ENCODE measurements at places on chromosomes 5 and 9.

GRCh38 chr9:95140821-95141220 is 176.7 kb downstream of the FANCC start:
- DNase-seq: no peak
- H3K36me3 ChIP-seq: no peaks in the 10 kb centered on the region
- H3K4me1 ChIP-seq: peaks cover 4% of the 10 kb centered on the region
- no peak overlapping the region for H3K27ac ChIP-seq

DNA sequence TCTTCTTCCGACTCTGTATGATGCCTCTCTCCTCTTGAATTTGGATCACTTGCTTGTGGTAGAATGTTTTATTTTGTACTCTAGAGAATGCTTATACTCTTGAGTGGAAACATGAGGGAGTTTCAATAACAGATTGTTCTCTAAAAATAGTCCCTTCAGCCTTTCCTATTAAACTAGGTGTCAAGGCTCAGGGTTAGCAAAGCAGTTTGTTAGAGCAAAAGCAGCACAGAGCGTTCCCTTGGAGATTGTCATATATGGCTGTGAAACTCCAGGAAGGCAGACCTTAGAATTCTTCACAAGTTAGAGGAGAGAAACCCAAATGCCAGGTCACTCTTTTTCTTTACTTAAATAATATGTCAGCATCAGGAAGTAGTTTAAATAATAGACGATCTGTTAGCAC is 33.0 kb downstream of the MAMDC2 start:
- H3K36me3 ChIP-seq: no peaks in the 10 kb centered on the region
- H3K4me3 ChIP-seq: no peak overlapping the region
- DNase-seq: no peak
- no peaks in the 10 kb centered on the region for H3K4me1 ChIP-seq

- DNase-seq: no peak
- H3K36me3 ChIP-seq: no peaks in the 10 kb centered on the region
- no peak overlapping the region for H3K4me3 ChIP-seq
- no peak overlapping the region for H3K27ac ChIP-seq
- H3K4me1 ChIP-seq: peaks cover 7% of the 10 kb centered on the region
These were observed 2.7 kb downstream of the GNAQ start for GRCh38 chr9:78028926-78029325.

- H3K4me1 ChIP-seq: peaks cover 20% of the 10 kb centered on the region
- no peak overlapping the region for H3K4me3 ChIP-seq
- no peaks in the 10 kb centered on the region for H3K27me3 ChIP-seq
- peak overlapping the region; percentile 77 for H3K27ac ChIP-seq
- DNase-seq: peak; percentile 97
These were observed 15.7 kb upstream of the TBC1D9B start for GRCh38 chr5:179923436-179923835.

DNA sequence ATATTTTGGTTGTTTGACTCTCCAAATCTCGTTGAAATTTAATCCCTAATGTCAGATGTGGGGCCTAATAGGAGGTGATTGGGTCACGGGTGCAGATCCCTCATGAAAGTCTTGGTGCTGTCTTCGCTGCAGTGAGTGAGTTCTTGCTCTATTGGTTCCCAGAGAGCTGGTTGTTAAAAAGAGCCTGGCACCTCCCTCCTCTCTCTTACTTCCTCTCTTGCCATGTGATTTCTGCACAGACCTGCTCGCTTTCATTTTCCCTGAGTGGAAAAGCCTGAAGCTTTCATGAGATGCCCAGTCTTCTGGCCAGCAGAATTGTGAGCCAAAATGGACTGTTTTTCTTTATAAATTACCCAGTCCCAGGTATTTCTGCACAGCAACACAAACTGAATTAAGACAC is 221.6 kb downstream of the MAT2B start:
- no peaks in the 10 kb centered on the region for H3K27me3 ChIP-seq
- DNase-seq: no peak
- H3K27ac ChIP-seq: no peak overlapping the region
- no peak overlapping the region for H3K4me3 ChIP-seq

- H3K4me3 ChIP-seq: no peak overlapping the region
- H3K4me1 ChIP-seq: no peaks in the 10 kb centered on the region
- DNase-seq: no peak
- no peaks in the 10 kb centered on the region for H3K36me3 ChIP-seq
These were observed 233.3 kb downstream of the ZNF608 start for GRCh38 chr5:124512952-124513632.

GRCh38 chr5:142508591-142508990 is 177.3 kb downstream of the FGF1 start:
- H3K4me1 ChIP-seq: no peaks in the 10 kb centered on the region
- H3K4me3 ChIP-seq: no peak overlapping the region
- no peak for DNase-seq
- no peaks in the 10 kb centered on the region for H3K27me3 ChIP-seq

GRCh38 chr5:178326374-178326715 is 93.7 kb upstream of the PHYKPL start:
- no peak for DNase-seq
- no peak overlapping the region for H3K4me3 ChIP-seq
- H3K4me1 ChIP-seq: peaks cover 16% of the 10 kb centered on the region
- no peaks in the 10 kb centered on the region for H3K36me3 ChIP-seq
- H3K27me3 ChIP-seq: no peaks in the 10 kb centered on the region
- H3K27ac ChIP-seq: no peak overlapping the region

GRCh38 chr9:33180526-33181184 is 13.5 kb upstream of the B4GALT1 start:
- H3K36me3 ChIP-seq: no peaks in the 10 kb centered on the region
- no peak overlapping the region for H3K27ac ChIP-seq
- no peaks in the 10 kb centered on the region for H3K4me1 ChIP-seq
- no peak overlapping the region for H3K4me3 ChIP-seq
- DNase-seq: no peak
